ENCODE measurements at places on chromosomes 6 and 20. TPM values are rescaled to one million over a fixed set of nuclear protein-coding genes. Genes with fewer than 3 reads are reported as not detected.

TFAP2D gene
- total RNA-seq, result not detected

PHACTR3 gene
- total RNA-seq, result 106 TPM

HCRTR2 gene
- total RNA-seq, result 1.1 TPM

B3GALT4 gene
- total RNA-seq, result 11.0 TPM

TRIM10 gene
- not detected for total RNA-seq

HLA-DQB2 gene
- total RNA-seq, result 4.0 TPM

LY6G6D gene
- not detected for total RNA-seq

ABCF1 gene
- total RNA-seq, result 35.9 TPM

CST9 gene
- total RNA-seq, result not detected

DUSP15 gene
- 7.4 TPM for total RNA-seq

ARID1B gene
- total RNA-seq, result 177 TPM

LYRM2 gene
- 43.6 TPM for total RNA-seq

All from dorsolateral prefrontal cortex (tissue), 122 donors.